ENCODE measurements at places on chromosomes 3 and 15.

GRCh38 chr3:153061938-153062528 lies 100.0 kb upstream of the RAP2B start:
- DNase-seq: no peak

DNA sequence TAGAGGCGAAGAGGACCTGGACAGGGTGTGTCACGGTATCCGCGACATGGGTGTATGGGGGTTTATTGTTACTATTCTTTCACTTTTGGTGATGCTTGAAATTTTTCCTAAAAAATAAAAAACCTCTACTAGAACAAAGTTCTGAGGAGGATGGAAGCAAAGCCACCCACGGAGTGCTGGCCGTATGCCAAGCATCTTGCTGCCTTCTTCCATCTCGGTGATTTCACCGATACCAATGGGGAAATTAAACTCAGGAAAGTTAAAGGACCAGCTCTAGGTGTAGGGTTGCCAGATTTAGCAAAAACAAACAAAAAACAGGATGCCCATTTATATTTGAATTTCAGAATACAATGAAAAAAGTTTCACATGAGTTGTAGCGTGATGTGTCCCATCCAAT lies 33.9 kb downstream of the SMAD6 start:
- DNase-seq: no peak

- DNase-seq: no peak
These were observed 24.7 kb downstream of the PLA2G4D start for GRCh38 chr15:42069496-42070278.

GRCh38 chr3:16374047-16374934 lies 109.3 kb downstream of the OXNAD1 start:
- no peak for DNase-seq

DNA sequence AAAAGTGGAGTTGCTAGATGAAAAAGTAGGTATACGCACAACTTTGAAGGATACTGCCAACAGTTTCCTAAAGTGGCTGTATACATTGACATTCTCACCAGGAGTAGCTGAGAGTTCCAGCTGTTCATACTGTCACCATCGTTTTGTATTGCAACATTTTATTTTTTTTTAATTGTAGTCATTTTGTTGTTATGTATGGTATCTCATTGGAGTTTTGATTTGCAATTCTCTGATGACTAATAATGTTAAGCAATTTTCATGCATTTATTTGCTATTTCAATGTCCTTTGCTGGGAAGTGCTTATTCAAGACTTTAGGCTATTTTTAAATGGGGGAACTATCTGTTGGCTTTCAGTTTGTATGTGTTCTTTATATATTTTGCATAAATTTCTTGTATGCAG lies 185.1 kb upstream of the TGFBR2 start:
- DNase-seq: no peak

- DNase-seq: no peak
These were observed 9.3 kb upstream of the MELTF start for GRCh38 chr3:197038679-197039462.

DNA sequence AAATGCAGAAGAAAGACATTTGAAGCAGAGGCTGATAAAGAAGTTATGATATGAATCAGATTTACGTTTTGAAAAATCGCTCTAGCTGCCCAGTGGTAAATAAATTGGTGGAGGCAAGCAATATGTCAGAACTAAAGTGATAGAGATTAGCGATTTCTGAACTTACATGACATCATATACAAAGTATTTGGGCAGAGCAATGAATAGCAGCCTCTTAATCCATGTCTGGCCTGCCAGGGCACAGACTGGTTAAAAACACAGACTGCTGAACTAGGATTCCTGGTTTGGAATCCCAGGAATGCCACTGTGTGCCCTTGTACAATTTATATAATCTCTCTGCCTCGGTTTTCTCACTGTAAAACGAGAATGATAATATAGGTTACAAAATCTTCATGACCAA lies 243.1 kb upstream of the SETMAR start:
- DNase-seq: no peak

DNA sequence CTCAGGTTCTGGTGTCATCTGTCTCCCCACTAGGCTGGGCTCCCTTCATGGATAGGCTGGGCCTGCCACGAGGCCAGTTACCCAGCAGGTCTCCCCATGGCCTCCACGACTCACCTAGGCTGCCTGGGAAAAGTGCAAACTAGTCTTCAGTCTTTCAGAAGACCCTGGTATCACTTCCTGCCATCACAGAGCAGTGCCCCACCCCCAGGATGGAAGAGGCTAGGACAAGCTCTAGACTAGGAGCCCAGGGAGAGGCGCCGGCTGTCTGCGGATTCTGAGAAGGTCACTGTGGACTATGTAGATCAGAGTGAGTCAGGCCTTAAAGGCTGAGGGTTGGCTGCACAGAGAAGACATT lies 63.7 kb downstream of the CORO2B start:
- no peak for DNase-seq

GRCh38 chr3:168678730-168679129 lies 583.0 kb upstream of the GOLIM4 start:
- no peak for DNase-seq

DNA sequence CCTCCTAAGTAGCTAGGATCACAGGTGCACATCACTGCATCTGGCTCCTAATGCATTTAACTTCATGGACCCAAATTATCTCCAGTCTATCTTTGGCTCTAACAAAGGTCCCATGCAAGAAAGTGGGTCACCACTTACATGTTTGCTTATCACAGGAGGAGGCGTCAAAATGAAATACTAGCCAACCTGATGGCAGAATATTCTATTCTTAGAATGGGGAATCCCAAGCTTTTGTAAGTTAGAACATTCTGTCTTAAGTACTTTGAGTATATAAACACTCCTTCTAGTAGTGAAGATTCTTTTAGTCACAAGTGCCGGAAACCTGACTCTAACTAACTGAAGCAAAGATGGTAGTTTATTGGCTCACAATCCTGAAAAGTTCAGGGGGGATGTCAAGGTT lies 72.0 kb upstream of the ADAMTS9 start:
- DNase-seq: no peak

DNA sequence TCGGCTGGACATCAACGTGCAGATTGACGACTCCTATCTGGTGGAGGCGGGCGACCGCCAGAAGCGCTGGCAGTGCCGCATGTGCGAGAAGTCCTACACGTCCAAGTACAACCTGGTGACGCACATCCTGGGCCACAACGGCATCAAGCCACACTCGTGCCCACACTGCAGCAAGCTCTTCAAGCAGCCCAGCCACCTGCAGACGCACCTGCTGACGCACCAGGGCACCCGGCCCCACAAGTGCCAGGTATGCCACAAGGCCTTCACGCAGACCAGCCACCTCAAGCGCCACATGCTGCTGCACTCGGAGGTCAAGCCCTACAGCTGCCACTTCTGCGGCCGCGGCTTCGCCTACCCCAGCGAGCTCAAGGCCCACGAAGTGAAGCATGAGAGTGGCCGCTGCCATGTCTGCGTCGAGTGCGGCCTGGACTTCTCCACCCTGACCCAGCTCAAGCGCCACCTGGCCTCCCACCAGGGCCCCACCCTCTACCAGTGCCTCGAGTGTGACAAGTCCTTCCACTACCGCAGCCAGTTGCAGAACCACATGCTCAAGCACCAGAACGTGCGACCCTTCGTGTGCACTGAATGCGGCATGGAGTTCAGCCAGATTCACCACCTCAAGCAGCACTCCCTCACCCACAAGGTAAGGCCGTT lies 34.2 kb downstream of the IDH2 start:
- no peak for DNase-seq

GRCh38 chr3:195542316-195542697 lies 818 bp downstream of the PPP1R2 start:
- no peak for DNase-seq

- no peak for DNase-seq
These were observed 1036.3 kb downstream of the TBL1XR1 start for GRCh38 chr3:176160997-176161396.

DNA sequence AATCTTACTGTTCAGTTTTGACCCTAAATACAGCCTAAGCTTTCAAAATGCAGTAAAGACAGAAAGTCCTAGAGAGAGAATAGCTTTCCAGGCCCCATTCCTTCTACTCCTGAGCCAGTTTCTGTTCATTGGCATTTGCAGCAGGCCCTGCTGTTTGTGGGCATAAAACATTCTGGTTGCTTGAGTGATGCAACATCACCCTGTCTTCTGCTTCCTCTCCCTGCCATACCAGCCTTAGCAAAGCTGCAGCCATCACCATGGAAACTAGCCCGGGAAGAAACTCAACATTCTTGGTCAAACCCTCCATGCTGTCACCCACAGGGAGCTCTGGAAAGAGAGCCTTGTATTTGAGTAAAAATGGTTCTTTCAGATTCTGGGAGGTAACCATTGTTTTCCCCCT lies 325.7 kb downstream of the MAGI1 start:
- DNase-seq: no peak

DNA sequence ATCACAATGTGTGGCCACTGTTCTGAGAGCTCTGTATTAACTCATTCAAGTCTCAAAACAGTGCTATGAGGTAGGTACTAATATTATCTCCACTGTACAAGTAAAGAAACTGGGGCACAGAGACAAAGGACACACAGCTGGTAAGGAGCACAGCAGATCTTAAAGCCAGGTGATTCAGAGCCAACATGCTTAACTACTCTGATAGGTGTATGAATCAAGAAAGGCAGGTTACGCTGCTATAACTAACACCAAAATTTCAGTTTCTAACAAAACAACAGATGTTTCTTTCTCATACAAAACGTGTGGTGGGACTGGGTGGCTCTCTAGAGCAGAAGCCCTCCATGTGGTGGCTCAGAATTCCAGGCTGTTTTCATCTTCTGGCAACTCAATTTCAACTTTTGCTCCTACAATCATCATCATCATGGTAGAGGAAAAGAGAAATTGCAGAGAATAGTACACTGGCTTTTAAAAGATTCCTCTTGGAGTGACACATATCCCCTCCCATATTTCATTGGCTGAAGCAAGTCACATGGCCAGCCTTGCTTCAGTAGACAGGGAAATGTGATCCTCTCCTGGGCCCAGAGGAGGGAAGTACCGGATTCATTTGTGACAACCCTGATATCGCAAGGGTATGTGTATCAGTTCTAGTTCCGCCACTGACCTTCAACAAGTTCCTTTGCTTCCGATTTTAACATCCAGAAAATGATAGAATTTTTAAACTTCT lies 126.2 kb upstream of the PTX3 start:
- no peak for DNase-seq

- DNase-seq: no peak
These were observed 132.3 kb upstream of the RASGRP1 start for GRCh38 chr15:38696790-38697495.

GRCh38 chr3:10869460-10869859 lies 53.4 kb downstream of the SLC6A11 start:
- no peak for DNase-seq

- peak; percentile 46 for DNase-seq
These were observed 39.6 kb downstream of the TGM4 start for GRCh38 chr3:44913868-44914468.

DNA sequence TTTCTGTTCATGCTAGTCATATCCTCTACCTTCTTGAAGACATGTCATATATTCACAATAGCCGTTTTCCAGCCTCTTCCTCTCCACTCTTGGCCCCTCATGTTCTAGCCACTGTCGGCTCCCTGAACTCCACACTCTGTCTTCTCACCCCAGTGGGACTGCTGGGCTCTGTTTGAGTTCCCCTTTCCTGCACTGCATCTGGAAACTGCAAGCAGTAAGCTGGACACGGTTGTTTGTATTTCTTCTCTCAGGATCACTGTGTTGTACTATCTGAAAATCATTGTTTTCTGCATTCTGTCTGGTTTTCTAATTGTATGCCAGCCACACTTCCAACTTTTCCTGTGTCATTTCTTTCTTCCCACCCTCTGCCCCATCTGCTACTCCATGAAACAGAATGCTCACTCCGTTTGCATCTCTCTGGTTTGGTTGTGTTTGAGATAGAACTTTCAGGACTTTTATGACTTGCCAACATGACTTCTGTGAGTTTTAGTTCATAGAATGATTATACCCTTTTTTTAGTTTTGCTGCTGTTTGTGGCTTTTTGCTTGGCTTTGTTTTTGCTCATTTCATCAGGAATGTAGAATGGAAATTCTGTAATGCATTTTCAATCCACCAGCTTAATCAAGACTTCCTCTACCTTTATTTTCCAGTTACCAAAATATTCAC lies 192.3 kb downstream of the PLCL2 start:
- DNase-seq: no peak

DNA sequence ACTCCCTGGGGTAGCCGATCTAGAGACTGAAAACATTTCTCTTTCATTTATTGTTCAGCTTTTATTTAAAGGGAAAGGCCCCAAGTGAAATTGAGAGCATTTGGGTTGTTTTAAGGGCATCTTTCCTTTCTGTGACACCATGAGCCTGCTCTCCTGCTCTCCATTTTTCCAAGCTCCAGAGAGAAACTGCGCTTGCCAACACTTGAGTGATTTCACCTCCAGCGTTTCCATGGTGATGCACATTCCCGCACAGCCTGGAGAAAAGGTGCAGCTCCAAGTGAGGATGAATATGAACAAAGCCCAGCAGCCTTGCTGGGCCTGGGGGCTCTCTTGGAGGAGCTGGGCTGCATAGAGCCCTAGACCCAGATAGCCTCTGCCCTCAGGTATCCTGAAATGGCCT lies 159.2 kb upstream of the PPP2R3A start:
- no peak for DNase-seq

- no peak for DNase-seq
These were observed 192.8 kb upstream of the LINGO1 start for GRCh38 chr15:77825546-77825945.

All from DMS153 (cell line).